Activated CD8-positive, alpha-beta T cell treated with anti-CD3 and anti-CD28 coated beads for 36 hours (primary cell): ENCODE measurements at places on chromosomes 13 and 19.
A peak's percentile ranks its signal among the peaks of the same experiment; 100 is the strongest.

- peak; percentile 80 for DNase-seq
Observed at GRCh38 chr19:10543420-10544241, at the start of gene ATG4D. ATG4D (plus strand) TSS chr19:10543904; CDS start chr19:10544091, 187 bp downstream.

GRCh38 chr13:97352815-97353214 is 81.2 kb upstream of the RAP2A start:
- no peak for DNase-seq

DNA sequence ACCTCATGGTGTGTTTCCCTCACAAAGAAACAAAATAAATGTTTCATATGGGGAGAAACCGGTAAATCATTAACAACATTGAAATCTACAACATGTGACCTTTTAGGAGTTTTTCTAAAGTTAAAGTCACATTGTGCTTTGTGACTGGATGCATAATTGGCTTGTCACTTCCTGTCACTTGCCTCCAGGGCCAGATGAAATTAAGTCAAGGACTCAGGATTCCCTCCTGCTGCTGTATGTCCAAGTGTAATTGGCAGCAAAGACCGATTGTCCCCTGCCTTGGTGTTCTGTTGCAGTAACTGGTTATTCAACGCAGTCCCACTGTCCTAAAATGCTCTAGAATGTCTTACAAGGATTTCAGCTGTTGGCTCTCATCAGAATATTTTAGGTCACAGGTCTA is 448.2 kb downstream of the LIG4 start:
- DNase-seq, result no peak

DNA sequence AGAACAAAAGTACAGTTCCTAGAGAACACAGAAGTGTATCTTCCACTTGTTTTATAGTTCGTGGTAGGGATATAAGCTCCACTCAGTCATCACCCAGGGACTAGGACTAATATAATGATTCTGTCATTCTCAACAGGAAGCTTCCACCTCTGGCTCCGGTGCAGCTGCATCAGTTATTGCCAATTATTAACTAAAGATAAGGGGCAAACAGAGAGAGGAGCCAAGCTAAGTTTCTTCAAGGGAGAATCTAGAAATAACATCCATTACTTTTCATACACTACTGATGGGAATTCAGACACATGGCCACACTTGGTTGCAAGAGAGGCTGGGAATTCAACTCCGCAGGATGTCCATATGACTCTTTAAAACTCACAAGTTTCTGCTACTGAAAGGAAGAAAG is 917.9 kb downstream of the OLFM4 start:
- no peak for DNase-seq

- DNase-seq, result no peak
Observed at GRCh38 chr19:41695745-41696144, 7.7 kb upstream of the CEACAM7 start.

DNA sequence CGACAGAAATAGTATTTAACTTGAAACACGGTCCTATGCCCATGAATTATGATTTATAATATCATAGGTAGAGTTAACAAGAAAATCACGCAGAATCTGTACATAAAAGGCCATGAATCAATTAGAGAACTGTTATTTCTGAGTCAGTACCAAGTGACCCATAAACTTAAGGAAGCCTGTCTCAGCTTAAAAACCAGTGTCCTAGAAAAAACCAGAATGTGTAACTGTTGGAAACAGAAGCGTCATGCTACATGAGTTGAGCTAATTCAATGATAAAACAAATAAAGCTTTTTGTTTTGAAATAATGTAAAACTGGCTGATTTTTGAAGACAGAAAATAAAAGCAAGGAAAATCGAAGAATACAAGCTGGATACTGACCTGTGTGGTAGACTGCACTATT is 34.8 kb upstream of the SGCG start:
- no peak for DNase-seq

- no peak for DNase-seq
Observed at GRCh38 chr13:50268500-50268899, 253.3 kb downstream of the KCNRG start.

- no peak for DNase-seq
Observed at GRCh38 chr19:11763117-11763516, 3.7 kb upstream of the ZNF441 start.
